ENCODE measurements at places on chromosomes 7 and 10. TPM values are rescaled to one million over a fixed set of nuclear protein-coding genes. Genes with fewer than 3 reads are reported as not detected.

- DNase-seq = no peak
These were observed 20.2 kb downstream of the SDK1 start for GRCh38 chr7:3321206-3321605.

DNA sequence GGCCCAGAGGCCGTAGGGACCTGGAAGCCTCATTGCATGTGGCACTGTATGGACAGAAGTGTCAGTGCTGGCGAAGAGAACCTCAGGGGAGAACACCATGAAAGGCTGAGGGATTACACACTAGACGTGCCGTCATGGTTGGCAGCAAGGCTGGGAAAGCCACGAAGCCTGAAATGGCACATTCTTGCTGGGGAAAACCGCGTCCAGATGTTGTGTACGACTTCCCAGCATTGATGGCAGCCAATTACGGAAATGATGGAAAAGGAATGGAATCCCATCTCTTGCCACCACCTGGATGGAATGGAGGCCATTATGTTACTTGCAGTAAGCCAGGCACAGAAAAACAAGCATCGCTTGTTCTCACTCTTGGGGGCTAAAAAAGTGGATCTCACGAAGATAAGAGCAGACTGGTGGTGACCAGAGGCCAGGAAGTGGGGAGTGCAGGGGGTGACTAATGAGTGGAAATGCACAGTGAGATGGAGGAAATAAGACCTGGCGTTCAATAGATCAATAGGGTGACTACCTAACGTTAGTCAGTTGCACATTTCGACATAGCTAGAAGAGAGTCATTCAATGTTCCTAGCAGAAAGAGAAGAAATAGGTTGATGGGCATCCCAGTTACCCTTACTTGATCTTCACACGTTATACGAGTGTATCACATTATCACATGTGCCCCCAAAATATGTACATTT lies 14.6 kb upstream of the PWWP2B start:
- no peak for DNase-seq

GRCh38 chr7:142459551-142459963 lies 201.7 kb upstream of the PRSS58 start:
- DNase-seq = peak; percentile 10

The MBL2 gene
- polyA plus RNA-seq = not detected

GRCh38 chr10:17512341-17513001 lies 58.1 kb upstream of the ST8SIA6 start:
- no peak for DNase-seq

GRCh38 chr10:62183442-62183841 lies 85.2 kb downstream of the RTKN2 start:
- peak; percentile 70 for DNase-seq

The FAM25C gene
- polyA plus RNA-seq = not detected

The COL26A1 gene
- polyA plus RNA-seq = not detected

The INMT gene
- not detected for polyA plus RNA-seq

The REEP3 gene
- 8.2 TPM for polyA plus RNA-seq

The FBXL13 gene
- polyA plus RNA-seq = not detected

The MOGAT3 gene
- polyA plus RNA-seq = not detected

GRCh38 chr10:69816521-69816920 lies 14.8 kb downstream of the COL13A1 start:
- DNase-seq = no peak

DNA sequence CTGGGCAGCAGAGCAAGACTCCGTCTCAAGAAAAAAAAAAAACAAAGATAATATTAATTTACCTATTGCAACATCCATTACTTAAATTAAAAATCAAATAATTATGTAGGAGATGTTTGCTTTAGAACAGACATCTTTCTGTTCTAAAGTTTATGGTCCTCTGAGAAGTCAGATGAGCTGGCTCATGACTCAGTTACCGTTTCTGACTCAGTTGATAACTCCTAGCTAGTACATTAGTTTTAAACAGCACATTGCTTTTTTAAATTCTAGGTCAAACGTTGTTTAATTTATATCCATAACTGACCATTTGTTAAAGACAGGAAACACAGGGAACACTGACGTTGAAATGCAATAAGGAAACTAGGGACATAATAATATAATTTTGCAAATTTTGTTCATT lies 162.7 kb downstream of the ETV1 start:
- no peak for DNase-seq

- no peak for DNase-seq
These were observed 279.4 kb upstream of the LYZL1 start for GRCh38 chr10:29009464-29009863.

GRCh38 chr10:53841483-53842145 lies 959.4 kb downstream of the PCDH15 start:
- no peak for DNase-seq

GRCh38 chr7:44201813-44202212 lies 1.0 kb downstream of the YKT6 start:
- DNase-seq = no peak

The PTF1A gene
- not detected for polyA plus RNA-seq

- DNase-seq = no peak
These were observed 26.9 kb downstream of the MYPN start for GRCh38 chr10:68135922-68136792.

The NRBF2 gene
- 31.2 TPM for polyA plus RNA-seq

The RARRES2 gene
- polyA plus RNA-seq = not detected

GRCh38 chr7:112112822-112113255 lies 93.4 kb downstream of the DOCK4 start:
- no peak for DNase-seq

DNA sequence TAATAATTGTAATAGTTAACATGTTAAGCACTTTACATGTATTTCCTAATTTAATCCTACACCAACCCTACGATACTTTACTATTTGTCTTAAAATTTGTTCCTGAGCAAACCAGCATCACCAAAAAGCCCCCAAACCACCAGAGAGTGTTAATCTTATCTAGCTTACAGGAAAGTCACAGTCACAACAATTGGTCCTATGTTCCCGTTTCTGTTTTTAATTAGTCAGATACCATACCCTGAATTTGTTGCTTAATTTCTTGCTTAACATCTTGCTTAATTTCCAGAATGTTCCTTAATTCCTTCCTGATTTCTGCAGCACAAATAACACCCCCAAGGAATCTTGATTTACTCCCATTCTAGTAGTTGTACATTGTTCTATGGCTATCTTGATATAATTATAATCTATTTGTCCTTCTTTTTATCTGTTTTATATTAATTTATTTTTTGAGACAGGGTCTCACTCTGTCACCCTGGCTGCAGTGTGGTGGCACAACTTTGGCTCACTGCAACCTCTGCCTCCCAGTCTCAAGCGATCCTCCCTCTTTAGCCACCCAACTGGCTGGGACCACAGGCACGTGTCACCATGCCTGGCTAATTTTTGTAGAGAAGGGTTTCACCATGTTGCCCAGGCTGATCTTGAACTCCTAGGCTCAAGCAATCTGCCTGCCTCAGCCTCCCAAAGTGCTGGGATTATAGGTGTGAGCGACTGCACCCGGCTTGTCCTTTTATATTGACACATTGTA lies 6.6 kb upstream of the PDSS1 start:
- no peak for DNase-seq

- DNase-seq = no peak
These were observed 54.6 kb downstream of the AFAP1L2 start for GRCh38 chr10:114349522-114350215.

The TCAF2 gene
- polyA plus RNA-seq = 2.5 TPM

The HOXA2 gene
- polyA plus RNA-seq = not detected

The METTL2B gene
- 11.9 TPM for polyA plus RNA-seq

The CALN1 gene
- not detected for polyA plus RNA-seq

Data from immature natural killer cell (primary cell).